ENCODE measurements at places on chromosomes 6 and 20. TPM values are rescaled to one million over a fixed set of nuclear protein-coding genes. Genes with fewer than 3 reads are reported as not detected.
A peak's percentile ranks its signal among the peaks of the same experiment; 100 is the strongest.

- DNase-seq = no peak
Measured at GRCh38 chr6:162591517-162591916, 136.0 kb downstream of the PRKN start.

GRCh38 chr6:81906709-81907204 is 154.3 kb upstream of the TENT5A start:
- no peak for DNase-seq

Gene ABHD16B
- 0.05 TPM for polyA plus RNA-seq

DNA sequence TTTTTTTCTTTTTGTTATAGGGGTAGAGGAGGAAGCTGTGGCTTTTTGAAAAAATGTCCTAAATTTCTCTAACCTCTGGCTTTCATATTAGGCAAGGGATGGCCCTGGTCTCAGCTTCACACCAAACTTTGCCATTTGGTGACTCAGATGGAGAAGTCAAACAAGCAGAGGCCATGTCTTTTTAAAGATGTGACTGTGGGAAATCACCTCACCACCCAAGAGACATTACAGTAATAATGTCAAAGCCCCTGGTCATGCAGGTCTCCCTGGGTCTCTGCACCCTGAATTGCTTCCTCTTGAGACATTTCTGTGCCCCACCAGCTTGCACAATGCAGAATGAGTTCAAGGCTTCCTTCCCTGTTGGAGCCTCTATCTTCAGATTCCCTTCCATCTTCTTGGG is 39.5 kb upstream of the ADGRF5 start:
- no peak for DNase-seq

- no peak for DNase-seq
Measured at GRCh38 chr6:168091381-168092264, 12.6 kb upstream of the FRMD1 start.

DNA sequence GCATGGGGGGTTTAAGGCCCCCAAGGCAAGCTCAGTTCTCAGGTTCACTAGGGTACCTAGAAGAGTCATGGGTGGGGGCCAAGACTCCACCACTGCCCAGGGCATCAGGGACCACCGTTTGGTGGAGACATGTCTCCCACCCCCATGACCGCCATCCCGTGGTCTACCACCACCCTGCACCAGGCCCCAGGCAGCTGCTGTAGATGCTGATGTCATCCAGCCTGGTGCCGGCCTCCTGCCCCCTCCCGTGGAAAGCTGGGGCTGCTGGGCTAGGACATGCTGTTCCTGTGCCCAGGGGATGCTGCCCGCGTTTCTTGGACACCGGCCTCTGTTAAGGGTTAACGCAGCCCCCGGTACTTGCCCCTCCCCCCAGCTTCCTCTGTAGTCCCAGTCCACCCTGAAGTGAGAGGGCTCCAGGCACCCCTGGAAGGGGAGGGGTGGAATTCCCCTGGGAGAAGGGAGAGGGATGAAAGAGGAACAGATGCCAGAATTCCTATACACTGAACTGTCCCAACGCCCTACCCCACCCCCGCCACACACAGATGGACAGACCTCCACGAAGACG is 587 bp downstream of the IP6K3 start:
- DNase-seq = peak; percentile 61

Gene MROH8
- 1.3 TPM for polyA plus RNA-seq
